Cerebellar cortex (tissue), 1 donor: ENCODE measurements at places on chromosomes 11 and 22.

DNA sequence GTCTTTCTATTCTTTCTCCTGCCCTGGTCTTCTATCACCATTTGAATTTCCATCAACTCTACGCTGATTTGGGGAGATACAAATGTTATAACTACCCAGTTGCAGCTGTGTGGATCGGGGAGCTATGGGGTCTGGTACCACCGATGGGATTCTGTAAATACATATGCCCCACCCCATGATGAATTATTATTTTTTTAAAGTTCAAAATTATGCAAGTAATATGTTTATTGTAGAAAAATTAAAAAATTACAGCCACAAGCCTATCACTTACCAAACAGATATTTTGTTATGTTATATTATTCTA, 52.4 kb upstream of the CLMP start:
- DNase-seq: no peak

- no peak for DNase-seq
Observed at GRCh38 chr22:42714768-42715390, 5.8 kb downstream of the A4GALT start.

GRCh38 chr22:46800102-46800857, 37.8 kb downstream of the TBC1D22A start:
- no peak for DNase-seq

- no peak for DNase-seq
Observed at GRCh38 chr11:86934926-86935579, 20.1 kb downstream of the FZD4 start.

GRCh38 chr11:47797633-47798032, 30.5 kb upstream of the FNBP4 start:
- no peak for DNase-seq

GRCh38 chr11:43930868-43931716, 11.3 kb upstream of the C11orf96 start:
- no peak for DNase-seq

DNA sequence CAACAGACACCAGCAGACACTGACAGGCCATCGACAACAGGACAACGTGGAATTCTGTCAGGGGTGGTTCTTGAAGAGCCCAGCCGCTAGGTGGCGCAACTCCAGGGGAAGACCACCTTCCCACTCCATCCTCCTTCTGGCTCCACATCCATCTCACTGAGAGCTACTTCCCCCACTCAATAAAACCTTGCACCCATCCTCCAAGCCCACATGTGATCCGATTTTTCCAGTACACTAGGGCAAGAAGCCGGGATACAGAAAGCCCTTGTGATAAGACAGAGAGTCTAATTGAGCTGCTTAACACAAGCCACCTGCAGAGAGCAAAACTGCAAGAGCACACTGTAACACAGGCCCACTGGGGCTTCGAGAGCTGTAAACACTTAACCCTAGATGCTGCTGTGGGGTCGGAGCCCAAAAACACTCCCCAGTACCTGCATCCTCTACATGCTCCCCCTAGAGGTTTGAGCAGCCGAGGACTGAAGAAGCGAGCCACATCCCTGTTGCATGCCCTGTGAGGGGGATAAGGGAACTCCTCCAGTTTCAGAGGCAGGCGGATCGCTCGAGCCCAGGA, 11.5 kb upstream of the RAB39A start:
- DNase-seq: peak; percentile 35

DNA sequence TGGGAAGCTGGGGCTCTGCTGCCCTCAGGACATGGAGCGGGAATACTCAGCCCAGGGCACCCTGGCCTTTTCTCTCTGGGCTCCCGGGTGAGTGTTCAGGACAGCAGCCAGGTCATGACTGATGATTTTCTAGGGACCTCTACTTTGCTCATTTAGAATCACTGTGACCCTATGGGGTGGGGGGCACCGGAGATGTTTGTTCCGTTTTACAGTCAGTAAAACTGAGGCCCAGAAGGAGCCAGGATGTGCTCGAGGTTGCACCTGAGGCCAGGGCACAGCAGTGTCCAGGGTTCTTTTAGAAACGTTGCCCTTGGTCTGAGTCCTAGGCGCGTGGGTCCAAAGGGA, 48.1 kb downstream of the SMIM38 start:
- DNase-seq: no peak

DNA sequence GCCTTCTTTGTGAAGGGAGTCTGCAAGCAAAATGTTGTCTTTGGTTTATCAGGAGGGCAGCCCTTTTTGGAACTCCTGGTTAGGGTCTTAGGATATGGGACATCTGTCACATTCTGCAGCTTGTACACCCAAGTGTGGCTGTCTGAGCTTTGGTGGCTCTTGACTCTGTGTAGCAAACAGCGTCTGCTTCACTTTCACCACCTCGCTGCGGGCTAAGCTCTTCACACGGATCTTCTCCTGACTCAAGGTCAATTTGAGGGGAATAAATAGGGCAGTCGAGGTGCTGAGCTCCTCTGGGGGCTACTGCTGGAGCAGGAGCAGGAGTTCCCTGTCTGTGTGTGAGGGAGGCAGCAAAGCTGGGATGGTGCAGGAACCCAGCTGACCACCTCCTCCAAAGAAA, 10.6 kb downstream of the MICAL2 start:
- no peak for DNase-seq

- DNase-seq: no peak
Observed at GRCh38 chr11:129237880-129238638, 45.9 kb upstream of the ARHGAP32 start.

- DNase-seq: peak; percentile 88
Observed at GRCh38 chr11:117143390-117143789, 697 bp upstream of the PAFAH1B2 start.

GRCh38 chr11:68354148-68354872, 41.9 kb downstream of the LRP5 start:
- no peak for DNase-seq

DNA sequence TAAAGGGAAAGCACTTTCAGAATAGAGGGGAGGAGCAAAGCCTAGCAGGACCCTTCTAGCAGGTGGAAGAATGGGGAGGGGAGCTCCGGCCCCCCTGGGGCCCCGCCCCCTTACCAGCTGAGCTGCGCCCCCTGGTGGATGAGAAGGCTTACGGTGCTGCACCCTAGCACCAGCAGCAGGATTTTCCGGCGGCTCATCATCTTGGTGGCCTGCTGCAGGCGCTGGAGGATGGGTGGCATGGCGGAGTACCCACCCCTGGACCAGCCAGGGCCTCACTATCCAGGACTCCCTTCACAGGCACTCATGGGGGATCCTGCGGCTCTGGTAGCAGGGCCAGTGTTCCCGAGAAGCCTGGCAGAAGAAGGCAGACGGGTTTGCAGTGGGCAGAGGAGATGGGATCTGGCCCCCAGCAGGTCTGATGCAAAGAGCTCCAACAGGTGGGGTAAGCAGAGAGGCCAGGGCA, 3.8 kb downstream of the GAL3ST3 start:
- peak; percentile 74 for DNase-seq

DNA sequence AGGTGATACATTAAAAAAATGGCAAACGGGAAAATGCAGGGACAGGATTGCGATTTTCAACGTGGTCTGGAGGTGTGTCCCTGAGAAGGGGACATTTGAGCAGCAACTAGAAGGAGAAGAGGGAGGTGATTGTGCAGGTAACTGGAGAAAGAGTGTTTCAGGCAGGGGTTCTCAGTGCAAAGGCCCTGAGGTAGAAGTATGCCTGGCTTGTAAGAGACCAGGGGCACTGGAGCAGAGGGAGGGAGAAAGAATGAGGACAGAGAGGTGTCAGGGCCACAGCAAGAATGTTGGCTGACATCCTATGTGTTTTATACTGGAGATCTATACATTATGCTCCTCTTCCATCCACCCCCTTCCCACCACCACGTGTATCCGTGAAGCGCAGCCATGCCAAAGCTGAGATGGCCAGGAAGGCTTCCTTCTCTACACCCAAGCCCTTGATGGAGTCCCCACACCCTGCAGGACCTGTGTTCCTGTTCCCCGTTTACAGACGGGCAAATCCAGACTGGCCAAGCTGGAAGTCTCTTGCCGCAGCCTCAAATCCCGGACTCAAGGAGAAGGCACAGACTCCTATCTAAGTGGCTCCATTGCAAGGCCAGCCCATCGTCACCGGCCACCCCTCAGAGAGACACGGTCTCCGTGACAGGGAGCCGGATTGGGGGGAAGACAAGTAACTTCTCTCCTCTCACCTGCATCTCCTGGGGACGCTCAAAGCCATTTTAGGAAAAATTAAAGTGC, 416.1 kb downstream of the MN1 start:
- no peak for DNase-seq

DNA sequence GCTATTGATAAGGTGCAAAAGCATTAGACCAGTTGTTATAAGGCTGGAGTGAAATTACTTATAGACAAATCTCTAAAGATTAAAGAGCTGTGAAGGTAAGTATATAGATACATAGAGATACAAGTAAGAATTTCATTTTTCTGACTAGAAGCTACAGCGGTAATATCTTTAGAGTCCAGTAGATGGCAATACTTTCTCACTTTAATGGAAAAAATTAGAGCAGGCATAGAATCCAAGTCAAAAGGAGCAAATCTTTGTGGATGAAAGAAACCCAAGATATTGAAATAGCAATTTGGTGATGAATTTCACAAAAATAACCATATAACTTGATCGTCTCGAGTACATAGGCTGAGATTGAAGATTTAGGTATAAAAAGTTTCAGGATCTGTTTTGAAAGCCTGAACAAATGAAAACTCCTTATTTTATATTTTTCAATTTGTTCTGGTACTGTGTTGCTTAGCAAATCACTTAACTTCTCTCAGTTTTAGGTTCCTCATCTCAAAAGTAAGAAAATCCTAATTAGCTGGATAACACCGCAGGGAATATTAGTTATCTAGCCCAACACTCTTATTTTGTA, 81.9 kb downstream of the UVRAG start:
- DNase-seq: peak; percentile 77

DNA sequence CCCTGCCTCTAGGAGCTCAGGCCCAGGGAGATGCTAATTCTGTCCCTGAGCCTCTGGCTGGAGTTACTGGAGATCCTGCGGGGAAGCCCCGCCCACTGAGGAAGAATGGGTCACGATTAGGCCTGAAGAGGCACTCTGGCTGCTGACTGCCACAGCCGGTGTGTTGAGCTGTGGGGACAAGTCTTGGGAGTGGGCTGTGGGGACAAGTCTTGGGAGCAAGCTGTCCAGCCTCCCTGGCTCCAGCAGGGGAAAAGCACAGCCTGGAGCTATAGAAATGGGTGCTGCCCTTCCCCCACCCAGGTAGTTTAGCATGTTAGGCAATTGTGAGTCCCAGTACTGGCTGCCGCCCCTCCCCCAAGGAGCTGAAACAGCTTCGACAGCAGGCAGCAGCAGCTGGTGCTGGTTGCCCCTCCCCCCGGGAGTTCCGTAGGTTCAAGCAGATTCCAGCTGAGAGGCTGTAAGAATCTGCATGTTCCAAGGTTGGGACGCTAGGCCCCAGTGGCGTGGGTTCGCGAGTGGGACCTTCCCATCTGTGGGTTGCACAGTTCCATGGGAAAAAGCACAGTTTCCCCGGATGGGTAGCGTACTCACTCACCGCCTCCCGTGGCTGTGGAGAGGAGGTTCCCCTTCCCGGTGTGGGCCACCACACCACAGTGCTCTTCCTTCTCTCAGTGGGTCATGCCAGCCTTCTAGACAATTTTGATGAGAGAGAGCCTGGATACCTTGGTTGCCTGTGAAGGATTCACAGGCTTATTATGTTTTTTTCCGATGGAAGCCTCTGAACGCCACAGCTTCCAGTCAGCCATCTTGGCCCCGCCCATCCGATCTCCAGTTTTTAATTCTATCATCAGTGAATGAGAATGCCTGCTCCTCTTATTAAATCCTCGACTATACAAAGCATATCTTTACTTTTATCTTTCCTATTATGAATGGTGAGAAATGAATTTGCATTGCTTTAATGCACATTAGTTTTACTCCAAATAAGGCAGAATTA, 61.5 kb downstream of the MSANTD4 start:
- no peak for DNase-seq

DNA sequence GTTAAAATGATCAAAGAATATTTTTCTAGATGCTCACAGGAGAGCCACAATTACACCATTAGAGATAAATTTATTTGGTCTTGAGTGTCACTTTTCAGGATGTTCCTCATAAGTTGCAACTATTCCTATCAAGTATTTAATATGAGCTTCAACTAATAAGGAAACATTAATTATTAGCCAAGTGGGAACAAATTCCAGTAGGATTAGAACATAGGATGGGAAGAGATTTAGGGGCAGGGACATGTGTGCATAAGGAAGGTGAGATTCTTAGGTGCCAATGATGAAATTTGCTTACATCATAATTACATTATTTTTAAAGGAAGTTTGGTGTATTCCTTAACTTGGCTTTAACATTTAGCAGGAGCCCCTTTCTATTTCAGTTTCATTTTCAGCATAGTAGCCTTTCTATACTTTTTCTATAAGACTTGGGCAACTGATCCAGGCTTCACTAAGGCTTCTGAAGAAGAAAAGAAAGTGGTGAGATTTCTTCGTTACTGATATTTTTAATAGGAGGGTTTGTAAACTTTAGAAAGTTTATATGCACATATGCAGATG, 38.8 kb downstream of the CSRP3 start:
- no peak for DNase-seq

- no peak for DNase-seq
Observed at GRCh38 chr11:65976216-65977176, 15.0 kb downstream of the SART1 start.

GRCh38 chr11:96014217-96014616, 90.3 kb upstream of the MTMR2 start:
- peak; percentile 16 for DNase-seq

GRCh38 chr11:62832336-62833234, at the start of gene TEX54:
Gene TEX54 (minus strand): TSS chr11:62832841.
- no peak for DNase-seq

DNA sequence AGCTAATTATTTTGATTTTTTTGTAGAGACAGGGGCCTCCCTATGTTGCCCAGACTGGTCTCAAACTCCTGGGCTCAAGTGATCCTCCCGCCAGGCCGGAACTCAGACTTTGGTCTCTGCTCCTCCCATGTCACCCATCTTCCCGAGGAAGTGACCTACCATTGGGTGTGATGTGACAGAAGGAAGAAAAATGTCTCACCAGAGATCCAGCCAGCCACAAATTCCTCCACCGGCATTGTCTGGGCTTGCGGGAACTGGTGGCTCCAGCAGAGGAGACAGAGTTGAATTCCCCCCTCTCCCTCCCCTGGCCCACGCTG, 772 bp downstream of the SLC25A45 start:
- no peak for DNase-seq

DNA sequence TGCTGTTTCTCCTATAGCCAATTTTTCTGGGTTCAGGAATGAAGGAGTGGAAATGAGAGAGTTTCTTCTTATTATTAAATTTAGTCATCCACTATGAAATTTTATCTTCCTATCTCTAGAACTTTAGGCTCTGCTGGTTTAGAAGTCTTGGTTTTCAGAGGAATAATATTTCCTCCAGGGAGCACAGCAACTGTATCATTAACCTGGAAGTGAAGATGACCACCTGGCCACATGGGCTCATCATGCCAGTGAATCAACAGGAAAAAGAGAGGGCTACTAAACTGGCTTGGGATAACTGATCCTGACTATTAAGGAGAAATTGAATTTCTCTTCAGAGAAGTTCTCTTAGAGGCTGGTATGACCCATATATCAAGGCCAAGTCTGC, 44.4 kb downstream of the ADM start:
- no peak for DNase-seq
